ENCODE measurements at places on chromosomes 3 and 15. TPM values are rescaled to one million over a fixed set of nuclear protein-coding genes. Genes with fewer than 3 reads are reported as not detected.

PLA2G4E gene
- not detected for polyA plus RNA-seq

FETUB gene
- polyA plus RNA-seq, result 0.20 TPM

PLA1A gene
- 0.35 TPM for polyA plus RNA-seq

ZNF80 gene
- polyA plus RNA-seq, result not detected

B3GALNT1 gene
- polyA plus RNA-seq, result 44.2 TPM

RETNLB gene
- not detected for polyA plus RNA-seq

CASR gene
- 22.2 TPM for polyA plus RNA-seq

SEMA3G gene
- polyA plus RNA-seq, result 30.7 TPM

CELSR3 gene
- 1.3 TPM for polyA plus RNA-seq

MUC20 gene
- 42.1 TPM for polyA plus RNA-seq

CPLX3 gene
- polyA plus RNA-seq, result not detected

ADGRG7 gene
- polyA plus RNA-seq, result not detected

LRCH3 gene
- polyA plus RNA-seq, result 52.9 TPM
